Mesenteric fat pad (tissue), 1 donor: ENCODE measurements at places on chromosomes 3 and 15. TPM values are rescaled to one million over a fixed set of nuclear protein-coding genes. Genes with fewer than 3 reads are reported as not detected.

DNA sequence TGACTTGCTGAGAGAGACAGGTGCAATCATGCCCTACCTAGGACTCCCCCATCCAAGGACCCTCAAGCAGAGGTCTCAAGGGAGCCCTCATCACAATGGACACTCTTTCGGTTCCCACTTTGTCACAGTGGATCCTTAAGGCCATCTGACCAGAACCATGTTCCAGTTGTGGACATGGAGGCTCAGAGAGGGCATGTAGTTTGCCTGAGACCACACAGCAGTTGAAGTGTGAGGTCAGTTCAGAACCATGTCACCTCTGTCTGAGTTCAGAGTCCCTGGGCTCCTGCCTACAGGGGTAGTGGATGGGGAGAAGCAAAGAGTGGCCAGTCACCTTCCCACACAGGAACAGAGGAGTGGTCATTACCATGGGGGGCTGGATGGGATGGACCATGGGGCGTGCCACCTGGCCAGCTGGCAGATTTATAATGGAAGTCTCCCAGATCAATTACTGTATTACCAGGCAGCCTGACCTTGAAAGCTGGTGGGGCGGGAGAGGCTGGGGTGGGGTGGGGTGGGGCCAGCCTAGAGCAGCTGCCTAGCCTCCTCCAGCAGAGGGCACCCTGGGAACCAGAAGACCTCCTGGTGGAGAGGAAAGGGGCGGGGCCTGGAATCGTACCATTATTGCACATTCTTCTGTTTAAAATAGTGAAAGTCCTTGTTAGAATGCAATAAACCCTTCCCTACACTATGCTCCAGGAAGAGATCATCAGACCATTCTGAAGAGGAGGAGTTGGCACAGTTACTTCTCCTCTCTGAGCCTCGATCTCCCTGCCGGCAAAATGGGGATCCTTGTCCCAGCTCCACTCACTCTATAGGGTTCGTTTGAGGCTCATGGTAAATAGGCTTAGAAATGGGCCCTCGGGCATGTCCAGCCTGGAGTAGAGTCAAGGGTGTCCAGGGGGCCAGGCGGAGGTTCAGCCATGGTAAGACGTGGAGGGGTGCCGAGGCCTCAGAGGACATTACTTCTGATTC, 26.9 kb upstream of the LINGO1 start:
- DNase-seq: no peak

DNA sequence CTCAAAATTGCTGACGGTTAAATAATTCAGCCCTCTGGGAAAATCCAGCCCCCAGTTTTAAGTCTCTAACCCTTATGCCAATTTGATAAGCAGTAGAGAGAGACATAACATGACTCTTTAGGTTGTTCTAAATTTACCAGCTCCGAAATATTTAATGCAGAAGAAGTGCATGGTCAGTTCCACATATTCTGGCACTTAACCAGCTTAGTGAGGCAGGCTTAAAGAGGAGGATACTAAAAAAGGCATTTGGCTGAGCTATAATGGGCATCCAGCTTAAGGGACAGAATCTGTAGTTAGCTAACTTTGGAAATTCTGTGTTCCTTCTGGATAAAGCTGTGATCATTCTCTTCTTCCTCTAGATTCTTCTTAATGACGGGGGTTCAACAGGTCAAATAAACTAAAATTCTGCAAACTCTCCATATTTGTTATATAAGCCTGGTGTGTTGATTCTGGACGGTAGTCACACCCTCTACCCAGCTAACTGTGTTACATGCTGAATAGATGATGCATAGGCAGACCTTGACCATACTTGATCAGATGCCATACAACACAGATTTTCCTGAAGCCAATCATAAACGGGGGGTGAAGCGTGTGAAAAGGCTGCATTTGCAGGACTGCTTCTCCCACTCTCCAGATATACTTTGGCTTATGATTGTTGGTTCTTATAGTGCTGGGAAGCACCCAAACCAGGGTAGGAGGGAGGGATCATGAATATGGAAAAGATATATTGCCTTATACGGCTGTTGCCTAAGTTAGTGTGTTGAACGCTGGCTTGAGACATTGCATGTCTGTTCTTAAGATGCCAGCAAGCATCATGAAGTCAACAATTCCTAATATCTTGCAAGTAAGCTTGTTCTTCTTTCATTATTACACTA, 118.4 kb downstream of the FGF12 start:
- DNase-seq: no peak

Gene TMEM108
- 1.5 TPM for total RNA-seq

Gene COL7A1
- 0.84 TPM for total RNA-seq
